SK-N-SH (cell line): ENCODE measurements at places on chromosomes 2 and 18. TPM values are rescaled to one million over a fixed set of nuclear protein-coding genes. Genes with fewer than 3 reads are reported as not detected.

The CYP27C1 gene
- 0.03 TPM in 1 of 2 replicates, not detected in the other for polyA plus RNA-seq

The LINC00305 gene
- polyA plus RNA-seq, result not detected in 2 replicates

The UGT1A10 gene
- not detected in 2 replicates for polyA plus RNA-seq

The LPIN2 gene
- 19.3 and 20.3 TPM in 2 replicates for polyA plus RNA-seq

The OTOS gene
- not detected in 2 replicates for polyA plus RNA-seq

The LOXHD1 gene
- not detected in 2 replicates for polyA plus RNA-seq

The ALS2 gene
- 11.6 and 18.5 TPM in 2 replicates for polyA plus RNA-seq

The COL4A4 gene
- polyA plus RNA-seq, result not detected in 2 replicates

DNA sequence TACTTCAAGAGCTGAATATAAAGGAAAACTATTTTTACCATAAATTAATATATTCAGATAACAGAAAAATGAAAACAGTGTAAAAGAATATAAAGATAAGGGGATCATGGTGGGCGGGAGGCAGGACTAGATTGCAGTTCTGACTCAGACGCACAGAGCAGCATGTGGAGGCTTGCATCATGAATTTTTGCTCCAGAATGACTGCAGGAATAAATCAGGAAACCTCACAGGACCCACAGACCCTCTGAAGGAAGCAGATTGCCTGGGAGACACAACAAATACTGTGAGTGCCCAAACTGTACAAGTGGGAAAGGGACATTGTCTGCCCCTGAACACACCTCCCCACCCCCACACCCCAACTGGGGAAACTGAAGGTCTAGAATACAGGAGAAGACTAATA, 19.2 kb upstream of the SIGLEC15 start:
- DNase-seq, result no peak

GRCh38 chr2:101974663-101975062, 17.1 kb upstream of the IL1R2 start:
- DNase-seq, result no peak

- DNase-seq, result no peak
Measured at GRCh38 chr2:43328832-43329231, 102.4 kb upstream of the ZFP36L2 start.

GRCh38 chr2:122999821-123000220, 1025.3 kb upstream of the CNTNAP5 start:
- DNase-seq, result no peak

DNA sequence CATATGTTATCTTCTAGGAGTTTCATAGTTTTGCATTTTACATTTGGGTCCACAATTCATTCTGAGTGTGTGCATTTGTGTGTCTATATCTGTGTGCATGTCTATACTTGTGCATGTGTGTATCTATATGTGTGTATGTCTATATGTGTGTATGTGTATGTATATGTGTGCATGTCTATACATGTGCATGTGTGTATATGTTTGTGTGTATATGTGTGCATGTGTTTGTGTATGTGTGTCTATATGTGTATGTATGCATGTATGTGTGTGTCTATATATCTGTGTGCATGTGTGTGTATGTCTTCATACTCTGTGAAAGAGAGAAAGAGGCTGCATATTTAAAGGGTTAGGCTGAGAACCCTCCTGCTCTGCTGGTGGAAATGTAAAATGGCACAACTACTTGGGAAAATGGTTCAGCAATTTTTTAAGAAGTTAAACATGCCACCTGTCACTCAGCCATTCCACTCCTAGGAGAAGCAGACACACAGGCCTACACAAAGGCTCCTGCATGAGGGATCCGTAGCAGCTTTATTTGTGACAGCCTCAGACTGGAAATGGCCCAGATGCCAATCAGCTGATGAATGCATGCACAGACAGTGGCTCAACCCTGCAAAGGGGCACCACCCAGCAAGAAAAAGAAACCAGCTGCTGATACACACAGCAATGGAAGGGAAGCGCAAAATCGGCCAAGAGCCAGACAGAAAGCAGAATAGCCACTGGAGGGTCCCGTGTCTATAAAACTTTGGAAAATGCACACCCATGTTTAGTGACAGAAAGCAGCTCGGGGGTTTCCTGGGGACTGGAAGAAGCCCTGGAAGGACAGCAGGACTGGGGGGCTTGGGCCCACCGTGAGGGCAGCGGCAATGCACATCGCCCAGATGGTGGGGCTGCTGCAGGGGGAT, 146.8 kb downstream of the SEPTIN10 start:
- no peak for DNase-seq

DNA sequence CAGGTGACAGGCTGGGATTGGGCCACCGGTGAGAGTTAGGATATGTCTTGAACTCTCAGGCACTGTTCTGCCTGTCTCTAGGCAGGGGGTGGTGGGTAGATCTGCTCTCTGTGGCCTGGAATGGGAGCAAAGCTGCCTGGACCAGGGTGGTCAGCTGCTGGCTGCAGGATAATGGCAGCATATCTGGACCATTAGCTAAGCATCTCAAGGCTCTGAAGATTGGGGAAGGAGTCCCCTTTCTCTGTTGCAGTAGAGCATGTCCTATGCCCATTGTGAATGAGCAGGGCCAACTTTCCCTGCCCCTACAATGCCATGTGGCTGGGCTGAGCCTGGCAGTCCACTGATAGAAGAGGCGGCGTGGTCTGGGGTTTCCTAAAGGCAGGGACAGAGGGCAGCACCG, 34.6 kb downstream of the LOXHD1 start:
- DNase-seq, result no peak

DNA sequence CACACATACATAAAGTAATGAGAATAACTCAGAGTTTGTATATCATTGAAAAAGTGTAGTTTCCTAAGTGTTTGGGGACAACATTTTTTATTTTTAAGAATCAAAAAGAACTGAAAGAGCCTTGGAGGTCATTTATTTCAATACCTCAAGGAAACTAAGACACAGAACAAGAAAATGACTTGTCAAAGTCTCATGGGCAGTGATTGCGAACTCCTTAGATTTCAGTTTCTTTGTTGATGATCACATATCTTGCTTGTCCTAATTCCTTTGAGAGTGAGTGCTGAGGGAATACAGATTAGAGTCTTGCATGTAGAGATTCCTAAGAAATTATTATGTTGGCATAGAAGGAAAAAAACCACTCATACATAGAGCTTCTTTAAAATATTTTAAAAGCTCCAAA, 243.8 kb downstream of the CAMKMT start:
- no peak for DNase-seq

GRCh38 chr18:35862119-35862640, 110.3 kb upstream of the RMP24 start:
- no peak for DNase-seq

DNA sequence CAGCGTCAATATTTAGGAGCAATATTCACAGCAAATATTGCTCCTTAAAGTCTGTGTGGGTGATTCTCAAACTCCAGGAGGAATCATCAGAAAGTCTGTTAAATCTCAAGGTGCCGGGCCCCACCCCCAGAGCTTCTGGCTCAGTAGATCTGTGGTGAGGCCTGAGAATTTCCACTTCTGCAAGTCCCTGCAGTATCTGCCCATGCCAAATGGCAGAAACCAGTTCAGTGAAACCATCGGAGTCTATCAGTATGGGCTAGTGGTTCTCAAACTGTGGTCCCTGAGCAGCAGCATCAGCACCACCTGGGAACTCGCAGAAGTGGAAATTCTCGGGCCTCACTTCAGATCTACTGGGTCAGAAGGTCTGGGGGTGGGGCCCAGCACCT, 202.9 kb downstream of the SLC4A3 start:
- no peak for DNase-seq

- peak; percentile 68 for DNase-seq
Measured at GRCh38 chr18:50560681-50561629, 1.1 kb downstream of the MAPK4 start.

GRCh38 chr2:173427887-173428668, 73.4 kb downstream of the CDCA7 start:
- DNase-seq, result no peak

GRCh38 chr2:64989982-64990614, 899 bp downstream of the SLC1A4 start:
- no peak for DNase-seq

DNA sequence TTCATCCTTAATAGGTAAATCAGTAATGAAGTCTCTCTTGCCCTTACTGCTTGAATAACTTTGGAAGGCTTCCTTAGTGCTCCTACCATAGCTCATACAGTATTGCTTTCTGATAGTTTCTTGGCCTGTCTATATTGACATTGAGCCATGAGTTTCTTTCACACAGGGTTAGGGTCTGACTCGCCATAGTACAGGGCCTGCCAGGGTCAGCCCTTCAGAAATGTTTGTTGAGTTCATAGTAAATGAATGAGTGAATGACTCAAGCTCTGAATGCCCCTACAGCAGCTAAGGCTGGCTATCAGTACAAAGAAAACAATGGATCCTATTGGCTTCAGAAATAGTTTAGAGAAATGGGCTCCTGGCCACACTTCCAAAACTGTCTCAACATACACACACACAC, 65.0 kb upstream of the LRATD1 start:
- DNase-seq, result no peak

DNA sequence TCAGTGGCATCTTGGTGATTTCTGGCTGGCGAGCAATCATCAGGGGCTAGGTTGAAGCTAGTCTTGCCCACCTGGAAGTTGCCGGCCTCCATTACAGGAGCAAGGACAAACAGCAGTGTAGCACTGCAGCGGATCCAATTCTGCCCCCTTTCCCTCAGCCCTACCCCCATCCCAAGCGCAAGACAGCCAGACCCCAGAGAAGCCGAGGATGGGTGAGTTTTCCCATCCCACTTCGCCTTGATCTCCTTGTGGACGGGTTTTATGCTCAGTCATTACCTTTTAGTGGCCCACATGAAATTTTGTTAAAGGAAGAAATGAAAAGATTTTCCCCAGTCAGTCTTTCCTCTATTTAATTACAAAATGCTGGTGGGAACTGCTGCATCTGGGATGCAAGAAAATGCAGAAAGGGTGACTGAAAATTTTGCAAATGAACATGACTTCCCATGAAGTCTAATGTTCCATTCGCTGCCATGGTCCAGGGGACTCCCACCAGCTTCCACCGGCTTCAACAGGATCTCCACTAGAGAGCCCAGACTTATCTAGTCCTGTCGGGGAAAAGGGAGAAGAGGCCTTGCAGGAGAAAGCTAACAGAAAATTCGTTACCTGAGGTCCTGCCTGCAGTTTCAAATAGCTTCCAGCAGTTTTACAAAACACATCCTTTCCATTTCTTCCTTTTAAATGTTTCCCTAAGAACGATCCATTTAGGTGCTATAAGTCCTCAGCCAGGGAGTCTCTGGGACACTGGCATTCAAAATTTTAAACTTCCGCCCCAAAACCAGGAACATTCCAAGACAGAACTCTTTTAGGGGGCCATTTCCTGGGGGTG, 1.9 kb upstream of the HOXD9 start:
- no peak for DNase-seq

- no peak for DNase-seq
Measured at GRCh38 chr2:30661173-30662107, 145.8 kb downstream of the CAPN13 start.

DNA sequence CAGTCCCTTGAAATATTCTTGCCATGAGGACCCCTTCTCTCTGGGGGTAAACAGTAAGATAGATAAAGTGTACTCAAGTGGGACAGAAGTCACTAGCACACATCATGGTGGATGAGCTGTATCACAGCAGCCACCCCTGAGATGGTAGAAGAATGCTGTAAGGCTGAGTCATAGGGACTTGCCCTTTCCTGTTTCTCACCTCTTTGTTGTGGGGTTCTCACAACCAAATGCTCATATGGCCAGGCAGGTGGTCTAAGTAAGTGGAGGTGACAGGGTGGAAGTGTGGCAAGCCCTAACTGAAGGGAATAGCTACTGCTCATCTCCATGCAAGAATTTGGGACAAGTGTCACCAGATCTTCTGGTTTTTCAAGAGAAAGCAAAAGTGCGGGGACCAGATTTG, 202.7 kb upstream of the SLC14A2 start:
- DNase-seq, result no peak

DNA sequence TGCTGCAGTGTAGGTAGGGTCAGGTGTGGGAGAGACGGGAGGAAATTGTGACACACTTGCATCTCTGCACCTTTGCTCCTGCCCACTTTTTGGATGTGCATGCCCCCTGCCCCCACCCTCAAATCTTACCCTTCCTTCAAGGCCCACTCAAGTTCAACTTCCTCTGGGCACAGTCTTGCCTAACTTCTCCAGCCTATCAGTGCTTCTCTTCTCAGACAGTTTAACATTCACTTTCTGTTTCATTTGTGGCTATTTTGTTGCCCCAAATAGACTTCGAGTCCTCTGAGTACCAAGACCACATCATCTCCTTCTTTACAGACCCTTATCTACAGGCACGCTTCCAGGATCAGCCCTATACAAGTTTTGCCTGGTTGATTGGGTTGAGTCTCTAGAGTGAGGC, 2.7 kb downstream of the ST8SIA5 start:
- no peak for DNase-seq

DNA sequence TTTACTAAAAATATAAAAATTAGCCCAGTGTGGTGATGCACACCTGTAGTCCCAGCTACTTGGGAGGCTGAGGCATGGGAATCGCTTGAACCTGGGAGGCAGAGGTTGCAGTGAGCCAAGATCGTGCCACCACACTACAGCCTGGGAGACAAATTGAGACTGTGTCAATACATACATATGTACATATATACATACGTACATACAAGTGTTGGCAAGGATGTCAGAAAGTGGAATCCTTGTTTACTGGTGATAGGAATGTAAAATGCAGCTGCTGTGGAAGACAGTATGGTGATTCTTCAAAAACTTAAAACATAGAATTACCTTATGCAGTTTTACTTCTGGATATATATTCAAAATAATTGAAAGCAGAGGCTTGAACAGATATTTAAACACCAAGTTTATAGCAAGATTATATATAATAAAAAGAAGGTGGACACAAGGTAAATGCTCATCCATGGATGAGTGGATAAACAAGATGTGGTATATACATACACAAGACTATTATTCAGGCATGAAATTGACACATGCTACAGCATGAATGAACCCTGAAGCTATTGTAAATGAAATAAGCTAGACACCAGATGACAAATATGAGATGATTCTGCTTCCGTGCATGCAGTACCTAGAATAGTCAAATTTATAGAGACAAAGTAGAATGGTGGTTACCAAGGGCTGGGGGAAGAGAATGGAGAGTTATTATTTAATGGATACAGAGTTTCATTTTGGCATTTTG, 43.2 kb downstream of the CCDC138 start:
- DNase-seq, result no peak

DNA sequence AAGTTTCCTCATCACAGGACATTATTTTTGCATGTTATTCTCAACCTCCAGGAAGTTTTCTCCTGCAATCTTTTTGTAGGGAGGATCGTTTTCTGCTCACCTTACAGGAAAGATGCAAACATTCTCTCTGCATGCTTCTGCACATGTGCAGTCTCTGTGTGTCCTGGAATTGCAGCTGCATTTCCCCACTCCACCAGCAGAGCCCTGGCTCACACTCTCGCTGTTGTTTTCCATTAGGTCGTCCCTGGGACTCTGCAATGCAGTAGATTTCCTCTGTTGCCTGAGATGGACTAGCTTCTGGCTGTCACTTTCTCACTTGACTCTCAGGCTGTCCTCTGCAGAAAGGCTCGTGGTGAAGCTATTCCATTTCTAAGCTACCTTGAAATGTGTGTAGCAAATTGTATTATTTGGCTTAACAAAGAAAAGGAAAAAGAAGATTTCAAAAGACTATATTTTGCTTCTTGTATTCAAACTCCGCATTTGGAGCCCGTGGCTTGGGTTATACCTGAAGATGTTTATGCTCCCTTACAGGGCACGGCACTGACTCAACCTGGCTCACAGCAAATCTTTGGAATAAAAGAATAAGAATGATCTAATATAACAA, 346.7 kb downstream of the RAD51AP2 start:
- DNase-seq, result peak; percentile 66
